ENCODE measurements at places on chromosomes 5 and 9.

DNA sequence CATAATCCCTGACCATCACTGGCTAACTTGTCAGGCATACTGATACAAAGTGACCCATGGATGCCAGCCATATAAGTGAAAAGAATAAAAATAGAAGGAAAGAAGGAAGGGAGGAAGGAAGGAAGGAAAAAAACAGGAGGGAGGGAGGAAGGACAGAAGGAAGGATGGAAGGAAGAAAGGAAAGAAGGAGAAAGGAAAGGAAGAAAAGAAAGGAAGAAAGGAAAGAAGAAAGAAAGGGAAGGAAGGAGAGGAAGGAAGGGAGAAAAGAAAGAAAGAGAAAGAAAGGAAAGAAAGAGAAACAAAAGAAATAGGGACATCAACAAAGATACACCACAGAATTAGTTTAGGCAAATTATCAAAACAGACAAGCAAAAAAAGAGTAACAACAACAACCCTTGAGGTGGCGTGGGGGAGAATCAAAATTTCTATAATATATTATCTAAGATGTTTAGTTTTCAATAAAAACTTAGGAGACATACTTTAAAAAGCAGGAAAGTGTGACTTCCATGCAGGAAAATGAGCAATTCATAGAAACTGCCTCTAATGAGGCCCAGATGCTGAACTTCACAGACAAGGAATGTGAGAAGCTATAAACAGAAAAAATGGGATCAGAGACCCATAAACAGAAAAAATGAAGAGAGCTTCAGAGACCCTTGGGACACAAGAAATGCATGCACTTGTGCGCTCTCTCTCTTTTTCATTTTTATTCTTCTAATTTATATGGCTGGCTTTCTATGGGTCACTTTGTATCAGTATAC, 96.1 kb upstream of the NFIL3 start:
- DNase-seq = peak; percentile 45

GRCh38 chr5:8270246-8270645, 401.3 kb downstream of the MTRR start:
- DNase-seq = no peak

- DNase-seq = no peak
These were observed 62.2 kb downstream of the RAD23B start for GRCh38 chr9:107345327-107345726.

DNA sequence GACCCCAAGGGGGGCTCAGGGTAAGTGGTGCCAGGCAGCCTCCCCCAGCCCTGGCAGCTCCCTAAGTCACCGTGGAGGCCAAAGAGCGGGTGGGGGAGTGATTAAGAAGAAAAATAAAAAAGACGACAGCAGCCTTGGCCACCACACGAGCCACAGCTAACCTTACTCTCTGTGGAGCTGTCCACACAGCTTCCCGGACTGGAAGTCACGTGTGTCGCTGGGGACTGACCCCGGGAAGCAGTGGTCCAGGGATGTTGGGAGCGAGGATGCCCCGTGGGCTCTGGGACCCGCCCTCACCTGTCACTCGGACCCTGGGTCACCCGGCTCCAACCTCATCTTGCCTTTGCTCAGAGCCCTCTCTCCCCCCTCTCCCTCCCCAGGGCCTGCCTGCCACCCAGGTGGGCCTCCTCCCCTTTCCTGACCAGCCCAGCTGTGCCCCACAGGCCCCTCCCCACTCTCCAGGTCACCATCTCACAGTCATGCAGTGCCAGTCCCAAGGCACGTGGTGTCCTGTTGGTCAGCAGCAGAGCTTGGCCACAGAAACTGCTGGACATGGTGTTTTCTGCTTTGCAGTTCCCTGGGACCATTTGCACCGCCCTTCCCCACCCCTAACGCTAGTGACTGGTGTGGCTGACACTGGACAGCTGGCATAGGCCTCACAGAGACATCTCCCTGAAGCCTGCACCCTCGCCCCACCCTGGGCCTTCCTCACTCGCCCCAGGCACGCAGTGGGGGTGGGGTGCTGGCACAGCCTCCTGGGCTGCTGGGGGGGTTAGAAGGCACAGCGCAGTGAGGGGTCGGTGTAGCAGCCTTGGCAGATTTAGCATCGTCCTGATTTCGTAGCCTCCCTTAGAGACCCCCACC, 9.8 kb upstream of the EXOC3 start:
- no peak for DNase-seq

DNA sequence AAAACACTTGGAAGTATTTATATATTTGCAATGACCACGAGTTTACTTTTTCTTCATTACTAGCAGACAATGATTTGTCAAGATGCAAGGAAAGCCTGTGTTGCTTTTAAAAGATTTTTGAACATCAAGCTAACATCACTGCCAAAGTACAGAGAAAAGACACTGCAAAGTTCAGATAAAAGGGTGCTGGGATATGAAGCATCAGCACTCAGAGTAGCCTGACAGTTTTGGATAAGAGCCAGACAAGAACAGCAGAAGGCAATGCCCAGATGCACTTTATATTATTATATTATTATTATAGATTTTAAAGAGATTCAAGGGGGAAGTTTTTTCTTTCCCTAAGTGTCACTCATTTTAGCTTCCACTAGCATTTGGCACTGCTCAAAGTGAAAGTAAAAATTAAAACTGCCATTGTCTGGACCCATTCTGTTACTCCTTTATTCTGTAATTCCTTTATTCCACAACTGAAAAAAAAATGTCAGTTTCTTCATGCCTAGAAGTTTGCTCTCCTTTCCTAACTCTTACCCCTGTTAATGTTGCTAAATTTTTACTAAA, 240.6 kb downstream of the EFNA5 start:
- peak; percentile 10 for DNase-seq

- DNase-seq = no peak
These were observed 219.5 kb downstream of the KCTD16 start for GRCh38 chr5:144390133-144390532.

DNA sequence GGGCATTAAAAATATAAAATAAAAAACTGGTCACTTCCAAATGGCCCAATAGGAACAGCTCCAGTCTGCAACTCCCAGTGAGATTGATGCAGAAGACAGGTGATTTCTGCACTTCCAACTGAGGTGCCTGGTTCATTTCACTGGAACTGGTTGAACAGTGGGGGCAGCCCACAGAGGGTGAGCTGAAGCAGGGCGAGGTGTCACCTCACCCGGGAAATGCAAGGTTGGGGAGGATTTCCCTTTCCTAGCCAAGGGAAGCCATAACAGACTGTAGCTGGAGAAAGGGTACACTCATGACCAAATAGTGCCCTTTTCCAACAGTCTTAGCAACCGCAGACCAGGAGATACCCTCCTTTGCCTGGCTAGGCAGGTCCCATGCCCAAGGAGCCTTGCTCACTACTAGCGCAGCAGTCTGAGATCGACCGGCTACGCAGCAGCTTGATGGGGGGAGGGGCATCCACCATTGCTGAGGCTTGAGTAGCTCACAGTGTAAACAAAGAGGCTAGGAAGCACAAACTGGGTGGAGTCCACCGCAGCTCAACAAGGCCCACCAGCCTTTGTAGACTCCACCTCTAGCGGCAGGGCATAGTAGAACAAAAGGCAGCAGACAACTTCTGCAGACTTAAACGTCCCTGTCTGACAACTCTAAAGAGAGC, 12.7 kb downstream of the RLN1 start:
- no peak for DNase-seq

DNA sequence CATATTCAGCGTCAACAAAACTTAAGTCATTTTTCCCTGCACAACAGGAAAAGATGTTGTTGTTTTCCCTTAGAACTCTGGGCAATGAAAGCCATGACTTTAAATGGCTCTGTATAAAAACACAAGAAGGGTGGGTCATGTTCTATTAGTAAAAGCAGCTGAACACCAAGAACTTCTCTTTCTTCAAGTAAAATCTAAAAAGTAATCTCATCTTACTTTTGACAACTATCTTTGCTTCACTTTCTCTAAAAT, 9.1 kb downstream of the PFDN1 start:
- no peak for DNase-seq

DNA sequence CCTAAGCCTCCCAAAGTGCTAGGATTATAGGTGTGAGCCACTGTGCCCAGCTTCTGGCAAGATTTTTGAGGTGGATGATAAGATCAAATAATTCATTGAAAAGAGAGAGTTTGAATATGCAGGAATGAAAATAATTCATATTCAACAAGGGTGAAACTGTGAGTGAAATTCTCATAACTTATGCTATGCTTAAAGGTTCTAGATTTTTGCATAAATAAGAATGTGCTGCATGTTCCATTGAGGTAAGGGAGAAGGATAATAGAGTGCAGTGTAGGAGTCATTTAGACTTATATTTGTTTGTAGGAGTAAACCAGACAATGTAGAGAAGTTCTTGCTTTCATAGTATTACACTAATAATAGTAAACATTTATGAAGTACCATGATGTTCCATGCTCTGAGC, 12.2 kb upstream of the PCDHB2 start:
- no peak for DNase-seq

- no peak for DNase-seq
These were observed 127.0 kb downstream of the CWC27 start for GRCh38 chr5:64895748-64896147.

DNA sequence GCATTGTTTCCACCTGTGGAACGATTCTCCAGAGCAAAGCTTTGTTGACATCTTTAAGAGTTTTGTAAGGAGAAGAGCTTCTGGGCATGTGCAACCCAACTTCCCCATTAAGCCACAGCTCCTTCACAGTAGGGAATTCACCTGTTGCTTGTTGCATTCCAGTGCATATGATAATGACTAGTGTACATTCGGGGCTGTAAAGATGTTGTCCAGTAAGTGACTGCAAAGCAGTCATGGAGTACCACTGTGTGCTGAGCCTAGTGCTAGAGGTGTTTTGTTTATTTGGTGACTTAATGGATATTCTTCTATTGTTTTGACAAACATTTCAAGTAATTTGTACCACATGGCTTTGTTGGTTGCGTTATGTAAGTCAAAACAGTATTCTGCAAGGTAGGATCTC, 12.8 kb downstream of the UGCG start:
- DNase-seq = no peak

DNA sequence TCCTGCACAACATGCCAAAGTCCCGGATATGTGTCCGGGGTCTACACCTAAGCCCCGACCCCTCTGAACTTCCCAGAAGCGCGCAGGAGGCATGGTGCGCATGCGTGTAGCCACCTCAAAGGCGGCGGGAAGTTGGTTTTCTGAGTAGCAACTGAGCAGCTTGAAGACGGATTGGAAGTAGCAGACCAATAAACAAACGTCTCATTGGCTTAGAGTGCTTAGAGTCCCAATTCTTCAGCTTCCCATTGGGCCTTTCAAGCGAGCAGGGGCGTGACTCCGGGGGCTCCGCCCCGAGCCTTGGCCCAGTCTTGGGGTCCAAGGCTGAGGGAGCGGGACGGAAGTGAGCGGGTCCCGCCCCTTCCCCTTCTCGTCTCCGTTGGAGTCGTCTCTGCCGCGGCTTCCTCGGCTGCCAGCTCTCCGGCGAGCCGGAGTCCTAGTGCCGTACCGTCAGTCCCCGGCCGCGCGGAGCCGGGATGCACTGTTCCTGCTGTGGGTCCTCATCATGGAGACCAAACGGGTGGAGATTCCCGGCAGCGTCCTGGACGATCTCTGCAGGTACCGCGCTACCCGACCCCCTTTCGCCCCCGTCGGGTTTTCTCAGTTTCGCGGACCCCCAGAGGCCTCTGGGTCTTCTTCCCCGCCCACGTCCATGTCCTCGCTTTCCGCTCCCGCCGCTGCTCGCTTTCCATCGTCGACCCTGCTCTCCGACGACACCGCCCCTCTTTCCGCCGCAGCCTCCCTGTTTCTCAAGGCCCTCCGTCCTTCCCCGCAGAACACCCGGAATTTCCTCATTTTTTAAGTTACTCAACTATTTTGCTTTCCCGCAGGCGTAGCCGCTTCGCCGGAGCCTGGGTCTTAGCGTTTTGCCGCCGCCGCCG, at the start of gene DCP2:
DCP2 (plus strand) TSS at position 367 of the 878 bp plus-strand sequence; CDS start at position 503, 136 bp downstream.
- peak; percentile 99 for DNase-seq

Data from AG08395 (cell line).